ENCODE measurements at places on chromosomes 12 and 14.

DNA sequence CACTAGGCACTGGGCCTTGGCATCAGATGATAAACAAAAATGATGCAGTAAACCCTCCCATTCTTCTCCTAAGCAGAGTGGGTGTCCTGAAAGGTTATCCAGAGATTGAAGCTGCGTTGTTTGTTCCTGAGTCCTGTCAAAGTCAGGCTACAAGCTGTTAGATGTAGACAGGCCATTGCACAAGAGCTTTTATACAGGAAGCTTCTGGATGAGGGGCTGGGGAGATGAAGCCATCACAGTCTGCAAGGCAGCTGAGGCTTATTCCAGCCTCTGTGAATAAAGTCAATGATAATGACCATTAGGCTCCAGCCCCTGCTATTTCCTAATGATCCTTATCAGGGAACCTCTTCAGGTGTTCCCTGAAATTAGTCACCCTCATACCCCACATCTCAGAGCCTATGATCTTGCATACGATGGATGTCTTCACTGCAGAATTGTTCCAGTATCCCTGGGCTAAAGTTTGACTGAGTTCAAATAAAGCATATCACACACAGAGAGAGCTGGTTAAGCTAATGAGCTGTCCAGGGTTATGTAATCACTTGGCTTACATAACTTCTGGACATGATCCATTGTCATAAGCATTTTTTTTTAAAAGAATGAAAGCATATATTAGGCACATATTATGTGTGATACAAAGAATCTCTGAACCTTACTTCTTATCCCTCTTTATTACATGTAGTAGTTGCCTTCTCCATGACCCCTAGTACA, 337.1 kb upstream of the OR4E1 start:
- DNase-seq = no peak

- DNase-seq = no peak
Measured at GRCh38 chr12:130698106-130698505, 18.0 kb downstream of the RIMBP2 start.

GRCh38 chr12:49867570-49868341, 24.9 kb upstream of the BCDIN3D start:
- no peak for DNase-seq

- no peak for DNase-seq
Measured at GRCh38 chr14:47346849-47347248, 328.6 kb downstream of the MDGA2 start.

DNA sequence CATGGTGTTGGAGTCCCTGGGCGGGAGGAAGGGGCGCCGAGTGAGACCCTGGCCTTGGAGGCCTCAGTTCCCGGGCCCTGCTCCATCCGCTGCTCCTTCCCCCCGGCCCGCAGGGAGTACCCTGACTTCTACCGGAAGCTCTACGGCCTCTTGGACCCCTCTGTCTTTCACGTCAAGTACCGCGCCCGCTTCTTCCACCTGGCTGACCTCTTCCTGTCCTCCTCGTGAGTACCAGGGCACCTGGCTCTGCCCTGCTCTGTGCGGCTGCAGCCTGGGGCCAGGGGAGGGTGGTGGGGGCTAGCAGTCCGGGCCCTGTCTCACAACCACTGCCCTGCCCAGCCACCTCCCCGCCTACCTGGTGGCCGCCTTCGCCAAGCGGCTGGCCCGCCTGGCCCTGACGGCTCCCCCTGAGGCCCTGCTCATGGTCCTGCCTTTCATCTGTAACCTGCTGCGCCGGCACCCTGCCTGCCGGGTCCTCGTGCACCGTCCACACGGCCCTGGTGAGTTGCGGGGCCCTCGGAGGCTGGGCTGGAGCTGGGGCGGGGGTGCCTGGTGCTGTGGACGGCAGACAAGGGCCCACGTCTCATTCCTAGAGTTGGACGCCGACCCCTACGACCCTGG, 7.0 kb downstream of the NOC4L start:
- no peak for DNase-seq

GRCh38 chr12:114759635-114760034, 75.7 kb upstream of the TBX3 start:
- no peak for DNase-seq

All from activated CD4-positive, alpha-beta T cell treated with anti-CD3 and anti-CD28 coated beads for 48 hours (primary cell).